HuH-7 (cell line): ENCODE measurements at places on chromosomes 2 and 18.

DNA sequence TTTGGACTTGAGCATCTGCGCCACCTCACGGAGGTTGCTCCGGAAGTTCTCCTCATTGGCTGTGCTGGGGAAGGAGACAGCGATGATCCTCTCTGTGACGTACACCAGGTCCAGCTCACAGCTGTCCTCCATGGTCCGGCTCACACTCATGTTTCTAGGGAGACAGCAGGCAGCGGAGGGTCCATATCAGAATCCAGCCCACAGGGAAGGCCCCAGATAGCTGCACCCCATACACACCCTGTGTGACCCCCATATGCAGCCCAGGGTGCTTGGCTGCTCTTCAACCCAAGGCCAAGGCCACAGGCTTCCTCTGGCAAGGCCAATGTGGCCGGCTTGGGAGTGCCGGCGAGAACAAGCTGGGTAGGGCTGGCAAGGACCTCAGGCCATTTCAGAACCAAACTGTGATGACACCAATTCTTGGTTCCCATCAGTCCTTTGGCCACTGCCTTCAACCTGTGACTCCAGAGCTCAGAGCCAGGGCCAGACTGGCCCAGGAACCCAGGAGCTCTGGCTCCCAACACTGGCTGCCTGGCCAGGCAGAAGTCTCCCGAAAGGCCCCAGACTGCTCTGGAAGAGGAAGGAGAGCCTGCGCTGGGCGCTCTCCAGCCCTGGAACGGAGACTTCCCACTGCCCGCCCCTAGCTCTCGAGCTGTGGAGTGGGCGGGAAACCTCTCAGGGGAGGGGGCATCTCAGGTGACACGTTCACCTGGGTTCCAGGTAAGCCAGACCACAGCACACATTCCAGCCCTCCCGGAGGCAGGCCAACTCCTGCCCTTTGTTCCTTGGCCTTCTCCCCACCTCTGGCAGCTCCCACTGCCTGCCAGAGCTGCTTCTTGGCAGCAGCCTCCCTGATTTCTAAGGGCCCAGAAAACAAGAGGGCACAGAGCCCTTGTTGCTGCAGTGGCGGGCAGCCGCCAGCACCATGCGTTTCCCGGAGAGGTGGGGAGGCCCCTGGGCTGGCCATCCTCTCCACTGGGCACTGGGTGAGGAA is 104.7 kb downstream of the TNS1 start:
- DNase-seq = no peak

DNA sequence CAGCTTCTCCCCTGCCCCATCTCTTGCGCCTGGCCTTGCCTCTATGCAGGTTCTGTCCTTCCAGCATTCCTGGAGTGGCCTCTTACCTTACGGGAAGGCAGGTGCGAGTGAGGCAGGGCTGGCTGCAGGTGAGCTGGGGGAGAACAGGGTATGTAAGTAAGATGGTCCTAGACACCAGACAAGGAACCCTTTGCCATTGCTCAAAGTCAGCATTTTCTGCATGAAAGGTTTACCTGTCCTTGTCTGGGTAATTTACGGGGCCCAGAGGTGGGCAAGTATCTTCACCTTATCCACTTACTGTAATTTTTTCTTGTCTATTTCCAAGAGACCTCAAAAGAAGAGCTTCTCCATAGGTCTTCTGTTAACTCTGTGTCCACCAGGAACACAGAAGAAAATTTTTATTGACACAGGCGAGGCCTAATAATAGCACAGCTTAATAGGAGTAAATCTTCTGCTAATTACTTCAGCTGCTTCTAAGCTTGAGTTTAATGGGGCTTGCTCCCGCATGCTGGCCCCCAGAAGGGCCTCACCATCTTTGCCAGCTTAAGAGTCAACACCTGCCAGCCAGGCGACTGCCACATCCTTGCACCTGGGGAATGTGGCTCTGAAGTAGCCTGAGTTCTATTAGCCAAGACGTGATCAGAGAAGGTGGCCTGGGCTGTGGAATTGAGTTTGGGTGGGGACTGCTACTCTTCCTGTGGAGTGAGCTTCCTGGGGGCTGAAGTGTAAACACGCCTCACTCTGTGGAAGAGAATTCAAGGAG is 27.1 kb downstream of the PCARE start:
- DNase-seq = no peak

- no peak for DNase-seq
Measured at GRCh38 chr18:54086046-54086802, 138.2 kb downstream of the MBD2 start.

DNA sequence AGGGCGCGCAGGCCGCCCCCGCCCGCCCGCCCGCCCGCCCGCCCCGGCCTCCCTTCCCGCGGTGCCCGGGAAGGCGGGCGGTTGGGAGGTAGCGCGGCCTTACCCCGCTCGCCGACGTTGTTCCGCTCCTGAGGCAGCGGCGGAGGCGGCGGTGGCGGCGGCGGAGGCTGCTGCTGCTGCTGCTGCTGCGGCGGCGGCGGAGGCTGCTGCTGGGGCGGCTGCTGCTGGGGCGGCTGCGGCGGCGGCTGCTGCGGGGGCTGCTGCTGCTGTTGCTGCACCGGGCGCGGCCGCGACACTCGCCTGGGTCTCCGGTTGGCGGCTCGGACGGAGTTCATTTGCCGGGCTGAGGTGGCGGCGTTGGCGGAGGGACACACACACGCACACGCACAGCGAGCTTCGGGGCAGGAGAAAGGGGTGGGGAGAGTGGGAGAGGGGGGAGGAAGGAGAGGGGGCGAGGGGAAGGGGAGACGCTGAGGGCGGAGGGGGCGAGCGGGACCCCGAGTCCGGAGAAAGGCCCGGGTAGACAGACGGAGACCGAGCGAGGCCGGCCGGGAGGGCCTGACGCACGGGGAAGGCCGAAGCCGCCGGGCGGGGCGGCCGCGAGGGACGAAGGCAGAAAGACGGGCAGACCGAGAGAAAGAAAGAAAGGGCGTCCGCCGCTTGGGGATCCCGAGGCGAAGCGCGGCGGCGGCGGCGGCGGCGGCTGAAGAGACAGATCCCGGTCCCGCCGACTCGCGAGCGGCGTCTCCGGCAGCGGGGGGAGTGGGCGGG is 727 bp downstream of the FBXO11 start:
- peak; percentile 5 for DNase-seq

DNA sequence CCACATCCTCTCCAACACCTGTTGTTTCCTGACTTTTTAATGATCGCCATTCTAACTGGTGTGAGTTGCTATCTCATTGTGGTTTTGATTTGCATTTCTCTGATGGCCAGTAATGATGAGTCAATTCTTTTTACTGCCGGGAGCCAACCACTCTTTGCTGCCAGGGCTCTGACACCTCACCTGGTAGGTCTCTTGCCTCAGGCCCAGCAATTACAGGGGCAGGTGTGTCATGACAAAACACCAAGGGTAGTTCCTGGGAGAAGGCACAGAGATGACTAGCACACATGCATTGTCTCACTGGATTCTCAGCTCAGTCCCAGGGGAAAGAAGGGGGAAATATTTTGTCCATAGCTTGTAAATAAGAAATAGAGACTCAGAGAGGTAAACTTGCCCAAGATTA is 122.3 kb downstream of the CHST9 start:
- DNase-seq = no peak

DNA sequence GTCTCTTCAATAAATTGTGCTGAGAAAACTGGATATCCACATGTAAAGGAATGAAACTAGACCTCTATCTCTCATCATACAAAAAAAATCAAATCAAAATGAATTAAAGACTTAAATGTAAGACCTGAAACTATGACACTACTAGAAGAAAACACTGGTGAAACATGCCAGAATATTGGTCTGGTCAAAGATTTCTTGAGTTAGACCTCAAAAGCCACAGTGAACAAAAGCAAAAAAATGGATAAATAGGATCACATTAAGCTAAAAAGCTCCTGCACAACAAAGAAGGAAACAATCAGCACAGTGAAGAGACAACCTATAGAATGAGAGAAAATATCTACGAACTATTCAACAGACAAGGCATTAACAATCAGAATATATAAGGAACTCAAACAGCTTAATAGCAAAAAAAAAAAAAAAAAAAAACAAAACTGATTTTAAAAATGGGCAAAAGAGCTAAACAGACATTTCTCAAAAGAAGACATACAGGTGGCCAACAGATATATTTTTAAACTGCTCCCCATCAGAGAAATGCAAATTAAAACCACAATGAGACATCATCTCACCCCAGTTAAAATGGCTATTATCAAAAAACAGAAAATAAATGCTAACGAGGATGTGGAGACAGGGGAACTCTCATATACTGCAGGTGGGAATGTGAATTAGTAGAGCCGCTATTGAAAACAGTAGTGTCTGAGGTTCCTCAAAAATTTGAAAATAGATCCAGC is 66.3 kb downstream of the NCKAP1 start:
- no peak for DNase-seq

- DNase-seq = no peak
Measured at GRCh38 chr2:48449073-48449840, 80.7 kb upstream of the STON1 start.

DNA sequence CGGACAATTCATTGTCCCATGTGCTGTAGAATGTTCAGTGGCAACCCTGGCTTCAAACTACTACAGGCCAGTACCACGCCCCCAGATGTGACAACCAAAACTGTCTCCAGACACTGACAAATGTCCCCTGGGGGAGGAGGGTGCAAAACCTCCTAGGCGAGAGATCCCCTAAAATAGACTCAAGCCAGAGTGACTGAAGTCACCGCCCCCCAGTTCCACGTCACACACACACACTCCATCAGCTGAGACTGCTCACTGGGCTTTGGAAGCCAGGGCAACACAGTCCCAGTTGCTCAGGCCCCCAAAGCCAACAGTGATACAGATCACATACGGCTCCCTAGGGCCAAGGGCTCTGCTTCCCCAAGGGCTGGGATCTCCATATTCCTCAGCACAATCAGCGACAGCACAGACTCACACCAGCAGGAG is 19.1 kb downstream of the HDAC4 start:
- no peak for DNase-seq

- DNase-seq = no peak
Measured at GRCh38 chr2:151826737-151827157, 1.5 kb downstream of the ARL5A start.

DNA sequence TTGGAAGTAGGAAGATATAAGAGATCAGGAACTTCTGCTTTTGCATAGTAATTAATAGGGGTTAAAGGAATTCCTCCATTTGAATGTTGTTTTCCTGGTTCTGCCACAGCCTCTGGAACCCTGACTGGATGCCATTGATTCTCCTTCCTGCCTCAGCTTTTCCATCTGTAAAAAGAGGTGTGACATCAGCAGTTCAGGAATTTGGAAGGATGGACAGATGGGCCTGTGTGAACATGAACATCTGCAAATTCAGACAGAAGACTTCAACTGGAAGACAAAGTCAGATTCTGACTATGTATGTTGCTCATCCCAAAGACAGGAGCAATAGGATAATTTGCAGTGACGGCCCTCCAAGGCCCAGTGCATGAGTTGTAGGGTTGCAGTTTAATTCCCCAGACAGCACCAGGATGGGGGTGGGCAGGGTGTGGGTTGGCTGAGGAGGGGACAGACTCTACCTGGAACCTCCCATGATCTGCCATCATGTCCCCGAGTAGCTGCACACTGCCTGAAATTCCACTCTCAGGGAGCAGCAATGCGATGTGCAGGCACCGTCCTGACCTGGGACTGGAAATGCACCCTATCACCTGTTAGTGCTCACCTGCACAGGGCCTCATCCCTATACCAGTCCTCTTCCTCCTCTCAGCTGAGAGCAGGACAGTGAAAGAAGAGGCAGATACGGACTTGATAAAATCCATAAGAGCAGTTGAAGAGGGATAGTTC is 98.9 kb upstream of the EPAS1 start:
- no peak for DNase-seq

- DNase-seq = no peak
Measured at GRCh38 chr2:169834401-169834800, 7.1 kb downstream of the UBR3 start.

GRCh38 chr2:82120115-82120514 is 1815.6 kb upstream of the LRRTM1 start:
- DNase-seq = peak; percentile 11

- DNase-seq = no peak
Measured at GRCh38 chr2:232793271-232793670, 16.9 kb upstream of the KCNJ13 start.

DNA sequence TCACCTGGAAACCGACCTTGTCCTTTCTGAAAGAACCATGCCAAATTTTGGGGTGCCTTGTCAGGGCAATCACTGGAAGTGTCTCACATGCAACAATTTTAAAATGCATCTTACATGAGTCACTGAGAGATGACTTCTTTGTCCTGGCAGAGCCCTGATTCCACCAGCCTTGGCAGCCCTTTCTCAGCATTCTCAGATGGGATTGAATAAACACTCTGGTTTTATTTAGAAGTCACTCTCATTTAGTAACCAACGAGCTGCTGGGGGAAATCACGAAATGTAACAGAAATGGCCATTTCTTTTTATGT is 3.8 kb upstream of the ATP8B1 start:
- DNase-seq = no peak

GRCh38 chr18:8051453-8051852 is 484.3 kb downstream of the PTPRM start:
- no peak for DNase-seq

DNA sequence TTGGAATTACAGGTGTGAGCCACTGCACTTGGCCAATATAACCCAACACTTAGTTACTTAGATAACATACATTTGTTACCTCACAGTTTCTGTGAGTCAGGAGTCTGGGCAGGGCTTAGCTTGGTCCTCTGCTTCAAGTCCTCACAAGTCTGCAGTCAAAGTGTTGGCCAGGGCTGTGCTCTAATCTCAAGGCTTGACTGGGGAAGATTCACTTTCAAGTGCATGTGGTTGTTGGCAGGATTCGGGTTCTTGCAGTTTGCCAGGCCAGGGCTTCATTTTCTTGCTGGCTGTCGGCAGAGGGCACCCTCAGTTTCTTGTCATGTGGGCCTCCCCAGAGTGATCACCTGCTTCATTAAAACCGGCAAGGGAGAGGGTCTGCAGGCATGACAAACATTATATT is 103.7 kb downstream of the SLC4A3 start:
- DNase-seq = no peak

DNA sequence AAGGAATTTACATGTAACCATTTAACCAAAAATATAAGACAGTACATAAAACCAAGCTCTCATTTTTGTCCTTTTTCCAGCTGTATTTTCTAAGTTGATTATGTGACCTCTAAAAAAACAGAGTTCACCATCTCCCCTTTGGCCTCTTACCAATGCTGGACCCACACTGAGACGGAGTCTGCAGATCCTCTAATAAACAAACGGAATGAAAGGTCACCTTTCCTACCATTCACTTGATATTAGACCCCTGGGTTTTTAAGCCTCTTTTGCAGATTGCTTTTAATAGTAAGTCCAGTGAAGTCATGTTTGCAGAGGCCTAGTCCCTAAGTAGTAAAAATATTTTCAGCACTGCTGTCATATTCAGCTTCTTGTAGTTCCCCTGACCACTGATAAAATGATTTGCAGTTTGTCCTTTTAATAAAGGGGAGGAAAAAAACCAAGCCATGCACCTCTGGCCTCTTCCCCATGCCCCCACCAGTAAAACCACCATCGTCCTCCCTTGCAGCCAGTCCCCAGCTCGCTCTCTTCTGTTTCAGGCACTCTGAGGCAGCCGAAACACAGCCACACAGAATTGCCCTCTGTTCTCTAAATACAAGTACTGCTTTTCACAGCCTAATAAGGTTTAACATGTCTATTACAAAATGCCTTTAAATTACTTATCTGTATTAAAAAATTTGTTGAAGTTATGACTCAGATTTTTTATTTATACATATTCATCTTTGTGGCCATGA is 427.5 kb downstream of the PARD3B start:
- DNase-seq = no peak
